ENCODE measurements at places on chromosomes 11 and 22. TPM values are rescaled to one million over a fixed set of nuclear protein-coding genes. Genes with fewer than 3 reads are reported as not detected.

GRCh38 chr11:76189682-76190081, 16.6 kb downstream of the WNT11 start:
- H3K27ac ChIP-seq = no peak overlapping the region
- H3K36me3 ChIP-seq = no peaks in the 10 kb centered on the region

GRCh38 chr22:32318361-32318760, 39.3 kb upstream of the RFPL3 start:
- H3K4me1 ChIP-seq = no peaks in the 10 kb centered on the region
- no peak overlapping the region for H3K4me3 ChIP-seq
- no peak overlapping the region for H3K27ac ChIP-seq

DNA sequence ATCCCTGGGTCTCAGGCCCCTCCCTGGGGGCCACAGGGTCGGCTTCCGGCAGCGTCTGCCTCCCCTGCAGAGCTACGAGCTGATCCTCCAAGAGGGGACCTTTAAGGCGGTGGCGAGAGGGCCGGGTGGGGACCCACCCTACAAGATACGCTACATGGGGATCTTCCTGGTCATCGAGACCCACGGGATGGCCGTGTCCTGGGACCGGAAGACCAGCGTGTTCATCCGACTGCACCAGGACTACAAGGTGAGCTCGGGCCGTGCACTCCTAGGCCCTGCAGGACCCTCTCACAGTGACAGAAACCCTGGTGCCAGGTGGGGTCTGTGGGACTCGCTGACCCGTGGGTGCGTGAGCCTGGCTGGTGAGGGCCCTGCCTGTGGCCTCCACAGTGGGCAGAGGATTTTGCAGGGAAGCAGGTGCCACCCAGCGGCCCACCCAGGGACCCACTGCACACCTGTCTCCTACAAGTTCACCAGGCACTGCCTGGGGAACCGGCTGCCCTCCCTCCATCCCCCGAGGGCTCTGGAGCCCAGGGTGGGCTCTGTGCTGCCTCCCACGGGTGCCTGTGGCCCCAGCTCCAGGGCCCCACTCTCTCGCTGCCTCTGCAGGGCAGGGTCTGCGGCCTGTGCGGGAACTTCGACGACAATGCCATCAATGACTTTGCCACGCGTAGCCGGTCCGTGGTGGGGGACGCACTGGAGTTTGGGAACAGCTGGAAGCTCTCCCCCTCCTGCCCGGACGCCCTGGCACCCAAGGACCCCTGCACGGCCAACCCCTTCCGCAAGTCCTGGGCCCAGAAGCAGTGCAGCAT, 13.7 kb downstream of the MUC5B start:
- H3K27ac ChIP-seq = no peak overlapping the region
- no peak overlapping the region for H3K4me3 ChIP-seq
- no peaks in the 10 kb centered on the region for H3K27me3 ChIP-seq
- peaks cover 4% of the 10 kb centered on the region for H3K36me3 ChIP-seq
- no peak for DNase-seq

DNA sequence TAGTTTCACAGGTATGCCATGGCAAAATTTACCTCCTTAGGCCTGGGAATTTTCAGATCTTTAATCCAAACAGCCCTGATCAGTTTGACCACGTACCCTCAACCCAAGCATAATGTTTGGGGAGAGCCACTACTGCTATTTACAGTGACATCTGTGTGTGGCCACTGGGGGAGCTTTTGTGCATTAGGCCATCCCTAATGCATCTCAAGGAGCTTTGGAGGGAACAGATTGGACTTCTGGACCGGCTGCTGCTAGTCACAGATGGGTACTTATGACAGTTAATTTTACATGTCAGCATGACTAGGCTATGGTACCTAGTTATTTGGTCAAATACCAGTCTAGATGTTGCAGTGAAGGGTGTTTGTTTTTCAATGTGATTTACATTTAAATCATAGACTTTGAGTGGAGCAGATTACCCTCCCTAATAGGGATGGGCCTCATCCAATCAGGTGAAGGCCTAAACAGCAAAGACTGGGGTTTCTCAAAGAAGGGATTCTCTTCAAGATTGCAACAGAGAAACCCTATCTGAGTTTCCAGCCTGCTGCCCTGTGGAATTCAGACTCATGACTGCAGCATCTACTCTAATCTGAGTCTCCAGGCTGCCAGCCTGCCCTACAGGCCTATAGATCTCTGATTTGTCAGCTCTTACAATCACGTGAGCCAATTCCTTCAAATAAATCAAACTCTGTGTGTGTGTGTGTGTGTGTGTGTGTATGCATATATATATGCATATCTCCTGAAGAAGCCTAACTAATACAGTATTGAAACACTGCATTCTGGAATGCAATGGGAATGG, 38.0 kb upstream of the GALNT18 start:
- H3K4me1 ChIP-seq = no peaks in the 10 kb centered on the region

- DNase-seq = no peak
- no peaks in the 10 kb centered on the region for H3K4me1 ChIP-seq
Observed at GRCh38 chr11:43384393-43384792, 25.7 kb downstream of the TTC17 start.

DNA sequence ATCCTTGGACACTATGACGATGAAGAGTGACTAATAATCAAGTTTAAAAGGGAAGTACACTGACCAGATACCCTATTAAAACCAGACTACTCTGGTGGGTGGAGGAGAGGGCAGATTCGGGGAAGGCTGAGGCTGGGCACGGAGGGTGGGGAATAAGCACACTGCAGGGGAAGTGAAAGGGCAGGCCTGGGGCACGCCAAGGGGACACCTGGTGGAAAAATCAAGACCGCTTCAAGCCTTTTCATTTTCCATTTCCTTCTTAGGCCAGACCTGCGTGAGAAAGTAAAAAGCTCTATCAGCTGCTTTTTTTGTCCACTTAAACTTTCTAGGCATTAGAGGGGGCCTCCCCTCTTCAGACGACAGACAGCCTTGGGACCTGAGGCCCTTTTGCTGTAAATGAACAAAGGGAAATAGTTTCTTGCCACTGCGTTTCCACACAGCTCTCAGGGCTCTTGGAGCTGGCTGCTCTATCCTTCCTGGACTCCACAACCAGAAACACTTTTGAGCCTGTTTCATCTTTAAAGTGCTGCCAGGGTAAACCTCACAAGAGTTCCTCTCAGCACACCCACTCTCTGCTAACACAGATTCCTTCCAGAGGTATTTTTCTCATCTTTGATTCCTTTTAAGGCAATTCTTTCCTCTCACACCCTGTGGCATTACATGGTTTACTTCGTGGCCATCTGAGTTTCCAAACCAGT, 25.0 kb upstream of the SERPIND1 start:
- no peak overlapping the region for H3K27ac ChIP-seq
- H3K4me3 ChIP-seq = no peak overlapping the region
- H3K36me3 ChIP-seq = peaks cover 22% of the 10 kb centered on the region
- H3K27me3 ChIP-seq = no peaks in the 10 kb centered on the region
- no peak for DNase-seq
- peaks cover 9% of the 10 kb centered on the region for H3K4me1 ChIP-seq

- no peaks in the 10 kb centered on the region for H3K27me3 ChIP-seq
- no peaks in the 10 kb centered on the region for H3K4me1 ChIP-seq
- no peak overlapping the region for H3K4me3 ChIP-seq
- no peaks in the 10 kb centered on the region for H3K36me3 ChIP-seq
- no peak for DNase-seq
Observed at GRCh38 chr11:34707462-34707840, 86.6 kb downstream of the EHF start.

DNA sequence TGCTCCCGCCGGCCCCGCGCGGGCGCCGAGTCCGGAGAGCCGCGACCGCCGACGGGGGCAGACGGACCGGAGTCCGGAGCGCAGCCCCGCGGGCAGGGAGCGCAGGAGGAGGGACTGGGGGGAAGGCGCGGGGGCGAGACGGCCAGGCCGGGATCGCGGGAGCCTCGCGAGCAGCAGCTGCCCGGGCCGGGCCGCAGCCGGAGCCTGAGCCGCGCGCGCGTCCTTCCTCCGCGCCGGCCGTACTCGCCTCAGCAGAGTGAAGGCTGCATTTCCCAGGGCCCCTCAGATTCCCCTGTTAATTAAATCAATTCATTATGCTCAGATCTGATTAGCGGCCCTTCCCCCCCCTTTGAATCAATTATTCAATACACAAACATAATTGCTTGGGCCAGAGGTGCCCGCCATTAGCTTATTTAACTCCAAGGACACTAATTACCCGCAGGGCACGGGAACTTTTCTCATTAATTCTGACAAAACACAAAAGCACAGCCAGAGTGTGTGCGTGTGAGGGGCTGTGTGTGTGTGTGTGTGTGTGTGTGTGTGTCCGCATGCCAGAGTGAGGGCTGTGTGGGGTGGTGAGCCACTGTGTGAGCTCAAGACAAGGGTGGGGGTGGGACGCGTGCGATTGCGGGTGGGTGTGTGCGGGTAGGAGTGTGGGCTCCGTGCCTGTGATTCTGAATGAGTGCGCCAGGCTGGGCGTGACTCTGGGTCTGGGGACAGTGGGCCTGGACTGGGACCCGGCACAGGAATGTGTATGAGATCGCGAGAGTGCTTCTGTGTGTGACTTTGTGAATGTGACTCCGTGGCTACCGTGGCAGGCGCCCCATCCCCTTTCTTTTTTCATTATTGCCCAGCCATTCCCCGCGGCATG, 5.1 kb upstream of the LMO1 start:
- no peak for DNase-seq
- H3K27me3 ChIP-seq = peaks cover 73% of the 10 kb centered on the region
- no peaks in the 10 kb centered on the region for H3K36me3 ChIP-seq

- H3K27ac ChIP-seq = no peak overlapping the region
- H3K36me3 ChIP-seq = no peaks in the 10 kb centered on the region
- H3K27me3 ChIP-seq = no peaks in the 10 kb centered on the region
- no peak for DNase-seq
- no peak overlapping the region for H3K4me3 ChIP-seq
Observed at GRCh38 chr11:70603756-70604211, 205.5 kb downstream of the CTTN start.

GRCh38 chr11:79182794-79183193, 258.0 kb downstream of the TENM4 start:
- no peaks in the 10 kb centered on the region for H3K4me1 ChIP-seq
- H3K27me3 ChIP-seq = peaks cover 10% of the 10 kb centered on the region
- no peak for DNase-seq
- H3K4me3 ChIP-seq = no peak overlapping the region
- no peak overlapping the region for H3K27ac ChIP-seq
- no peaks in the 10 kb centered on the region for H3K36me3 ChIP-seq

GRCh38 chr11:34936945-34937629, 20.7 kb downstream of the PDHX start:
- DNase-seq = no peak
- no peaks in the 10 kb centered on the region for H3K4me1 ChIP-seq
- no peak overlapping the region for H3K4me3 ChIP-seq
- H3K27ac ChIP-seq = no peak overlapping the region

DNA sequence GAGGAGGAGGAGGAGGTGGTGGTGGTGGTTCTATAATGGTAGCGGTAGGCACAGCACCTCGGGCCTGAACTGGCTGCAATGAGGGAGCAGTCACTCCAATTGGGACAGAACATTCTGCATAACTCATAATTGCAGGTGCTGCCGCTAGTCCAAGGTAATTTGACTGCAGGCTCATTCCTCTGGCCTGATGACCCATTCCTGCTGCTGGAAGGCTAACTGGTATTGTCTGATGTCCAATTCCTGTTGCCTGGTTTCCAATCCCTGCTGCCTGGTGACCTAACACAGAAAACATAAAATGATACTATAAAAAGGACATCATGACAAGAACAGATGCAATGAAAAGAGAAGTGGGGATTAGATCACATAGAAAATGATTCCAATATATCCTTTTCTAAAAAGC, 7.9 kb upstream of the AGBL2 start:
- H3K4me3 ChIP-seq = no peak overlapping the region
- DNase-seq = no peak
- no peak overlapping the region for H3K27ac ChIP-seq
- H3K27me3 ChIP-seq = no peaks in the 10 kb centered on the region
- H3K36me3 ChIP-seq = peaks cover 58% of the 10 kb centered on the region
- no peaks in the 10 kb centered on the region for H3K4me1 ChIP-seq

DNA sequence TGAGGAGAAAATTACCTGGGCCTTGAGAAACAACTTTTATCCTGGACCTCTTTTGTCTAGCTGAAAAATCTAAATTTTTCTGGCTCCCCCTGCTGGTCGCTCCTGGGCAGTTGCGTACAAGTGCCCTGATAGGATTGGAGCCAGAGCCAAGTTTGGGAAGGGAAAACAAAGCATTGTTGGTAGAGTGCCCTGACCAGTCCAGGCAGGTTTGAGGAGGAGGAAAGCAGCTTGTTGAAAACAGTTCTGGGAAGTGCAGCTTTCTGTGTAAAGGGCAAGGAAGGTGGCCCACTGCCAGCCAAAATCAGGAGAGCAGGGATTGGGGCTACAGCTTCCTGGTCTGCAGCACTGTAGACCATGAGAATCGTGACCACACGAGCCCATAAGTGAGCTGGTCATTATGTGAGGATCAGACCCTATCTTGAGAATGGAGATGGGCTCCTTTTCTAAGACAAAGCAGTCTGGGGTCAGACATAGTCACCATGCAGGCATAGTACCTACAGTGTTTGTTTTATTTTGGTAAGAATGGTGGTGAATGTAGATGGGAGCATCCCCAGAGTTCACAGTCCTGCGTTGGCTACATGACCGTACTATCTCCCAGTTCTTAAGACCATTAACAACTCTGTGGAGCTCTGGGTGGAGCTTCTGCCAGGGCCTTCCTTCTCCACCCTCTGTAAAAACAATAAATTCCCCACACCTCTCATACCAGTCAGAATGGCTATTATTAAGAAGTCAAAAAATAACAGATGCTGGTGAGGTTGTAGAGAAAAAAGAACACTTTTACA, 21.3 kb upstream of the PIK3IP1 start:
- DNase-seq = peak; percentile 86
- peaks cover 10% of the 10 kb centered on the region for H3K4me1 ChIP-seq
- peak overlapping the region; percentile 19 for H3K4me3 ChIP-seq
- H3K36me3 ChIP-seq = no peaks in the 10 kb centered on the region

DNA sequence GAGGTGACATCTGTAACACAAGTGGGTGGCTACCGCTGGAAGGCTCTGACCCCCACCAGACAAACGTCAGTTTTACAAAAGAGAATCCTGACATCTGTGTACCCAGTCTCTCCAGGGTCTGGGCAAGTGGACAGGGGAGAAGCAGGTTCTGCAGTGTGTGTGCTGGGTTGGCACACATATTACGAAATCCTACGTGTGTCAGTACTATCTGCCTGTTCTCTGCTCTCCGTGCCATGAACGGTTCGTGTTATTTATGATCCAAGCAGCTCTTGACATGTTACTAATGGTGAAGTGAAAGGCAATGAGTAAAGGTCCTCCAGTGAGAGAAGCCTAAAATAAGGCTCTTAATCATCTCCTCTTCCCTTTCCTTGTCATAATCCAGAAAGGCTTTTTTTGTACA, 201.5 kb upstream of the MTMR2 start:
- no peaks in the 10 kb centered on the region for H3K27me3 ChIP-seq
- no peaks in the 10 kb centered on the region for H3K4me1 ChIP-seq
- no peak overlapping the region for H3K4me3 ChIP-seq
- H3K27ac ChIP-seq = no peak overlapping the region
- no peaks in the 10 kb centered on the region for H3K36me3 ChIP-seq

GRCh38 chr11:115067471-115067870, 389.1 kb downstream of the NXPE2 start:
- H3K27ac ChIP-seq = no peak overlapping the region
- H3K27me3 ChIP-seq = no peaks in the 10 kb centered on the region
- no peak overlapping the region for H3K4me3 ChIP-seq
- H3K36me3 ChIP-seq = no peaks in the 10 kb centered on the region
- no peak for DNase-seq

- no peak overlapping the region for H3K27ac ChIP-seq
- no peaks in the 10 kb centered on the region for H3K4me1 ChIP-seq
- peaks cover 92% of the 10 kb centered on the region for H3K27me3 ChIP-seq
- no peak for DNase-seq
Observed at GRCh38 chr22:19619144-19620009, 94.9 kb upstream of the SEPTIN5 start.

The MPEG1 gene
- not detected for total RNA-seq

The MPZL3 gene
- total RNA-seq = 6.9 TPM

The BUD13 gene
- total RNA-seq = 10.9 TPM

The HTR3A gene
- not detected for total RNA-seq

The ART1 gene
- not detected for total RNA-seq

The MYEOV gene
- 98.4 TPM for total RNA-seq

The RELT gene
- 11.8 TPM for total RNA-seq

The CTSD gene
- 685 TPM for total RNA-seq

Data from Calu3 (cell line).